ENCODE measurements at places on chromosomes 12 and 14.

- no peak for DNase-seq
Observed at GRCh38 chr12:124214574-124214973, 80.3 kb upstream of the RFLNA start.

DNA sequence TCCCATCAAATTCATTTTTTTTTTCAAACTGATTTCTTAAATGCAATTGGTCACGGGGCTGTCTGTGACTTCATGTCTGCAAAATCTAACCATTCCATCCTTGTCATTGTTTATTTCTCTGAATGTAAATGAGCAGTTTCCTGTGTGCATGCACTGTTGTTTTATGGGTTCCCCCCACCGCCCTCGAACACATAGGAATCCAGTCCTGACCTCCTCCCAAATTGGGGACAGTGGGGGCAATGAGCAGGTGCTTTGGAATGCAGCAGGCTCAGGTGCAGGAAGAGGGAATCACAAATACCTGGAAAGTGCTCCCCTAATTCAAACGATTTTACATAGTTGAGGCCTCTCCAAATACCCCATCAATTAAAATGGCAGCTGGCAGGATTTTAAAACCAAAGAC is 62.6 kb upstream of the ESRRB start:
- DNase-seq = no peak

DNA sequence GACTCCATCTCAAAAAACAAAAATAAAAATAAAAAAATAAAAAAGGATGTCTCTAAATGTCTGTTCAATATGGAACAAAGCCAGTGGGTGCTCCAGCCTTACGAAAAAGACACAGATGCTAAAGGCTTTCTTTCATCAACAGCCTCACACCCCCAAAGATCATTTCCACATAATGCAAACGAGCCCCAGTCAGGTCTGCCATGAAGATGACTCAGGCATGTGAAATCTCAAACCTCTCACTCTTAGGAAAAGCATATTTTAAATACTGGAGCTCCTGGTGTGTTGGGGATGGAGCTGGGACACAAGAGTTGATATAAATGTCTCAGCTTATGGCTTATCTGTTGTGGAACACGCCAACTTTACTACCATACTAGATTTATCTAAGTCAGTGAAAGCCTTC is 49.9 kb upstream of the PLXNC1 start:
- DNase-seq = no peak

DNA sequence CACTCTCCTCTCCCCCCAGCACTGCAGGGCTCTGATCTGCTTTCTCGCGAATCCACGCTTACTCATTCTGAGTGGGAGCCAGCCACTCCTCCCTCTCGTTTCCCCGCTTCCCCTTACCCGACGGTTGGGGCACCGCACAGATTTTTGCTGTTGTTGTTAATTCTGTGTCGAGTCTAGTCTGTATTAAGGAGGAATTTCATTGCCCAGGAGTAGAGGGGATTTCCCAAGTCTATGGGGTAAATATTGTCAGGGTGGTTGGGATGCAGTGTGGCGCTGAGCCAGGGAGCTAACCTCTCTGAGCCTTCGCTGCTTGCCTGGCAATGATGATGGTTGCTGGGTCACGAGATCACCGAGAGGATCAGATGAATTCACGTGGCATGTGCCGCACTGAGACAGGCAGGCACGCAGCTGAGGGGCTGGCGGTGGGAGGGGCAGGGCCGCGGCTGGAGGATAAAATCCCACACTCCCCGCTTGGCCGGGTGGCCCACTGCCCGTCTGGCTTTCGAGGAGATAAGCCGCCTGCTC is 18.5 kb downstream of the NCOR2 start:
- no peak for DNase-seq

GRCh38 chr14:77640756-77641533 is 24.5 kb upstream of the SPTLC2 start:
- DNase-seq = no peak

- no peak for DNase-seq
Observed at GRCh38 chr12:107677671-107678070, 7.9 kb upstream of the PWP1 start.

DNA sequence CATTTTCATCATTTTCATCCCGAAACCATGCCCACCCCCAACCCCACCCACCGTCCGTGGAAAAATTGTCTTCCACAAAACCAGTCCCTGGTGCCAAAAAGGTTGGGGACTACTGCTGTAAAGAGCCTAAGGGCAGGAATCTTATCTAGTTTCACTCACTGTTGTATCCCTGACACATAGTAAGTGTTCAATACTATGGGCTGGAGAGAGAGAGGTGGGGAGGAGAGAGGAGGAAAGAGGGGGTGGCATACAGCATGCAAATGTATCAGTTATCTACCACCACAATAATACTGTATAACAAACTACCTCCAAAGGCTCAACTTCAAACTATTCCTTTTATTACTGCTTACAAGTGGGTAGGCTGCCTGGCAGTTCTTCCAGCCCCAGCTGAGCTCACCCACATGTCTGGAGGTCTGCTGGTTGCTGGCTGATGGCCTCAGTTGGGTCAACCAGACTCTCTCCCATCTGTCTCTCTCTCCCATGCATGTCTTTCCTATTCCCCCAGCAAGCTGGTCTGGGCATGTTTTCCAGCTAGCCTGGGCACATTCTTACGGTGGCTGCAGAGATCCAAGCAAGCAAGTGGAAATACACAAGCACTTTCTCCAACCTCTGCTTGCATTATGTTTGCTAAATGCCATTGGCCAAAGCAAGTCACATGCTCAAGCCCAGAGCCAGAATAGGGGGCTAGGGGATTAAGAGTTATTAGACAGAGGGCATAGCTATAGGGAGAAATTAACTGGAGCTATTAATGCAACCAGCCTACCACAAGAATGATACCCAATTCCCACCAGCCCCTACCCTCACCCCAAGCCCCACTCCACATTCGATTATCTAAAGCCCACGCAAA is 31.6 kb upstream of the FICD start:
- no peak for DNase-seq

GRCh38 chr12:103841690-103842584 is 903 bp upstream of the NT5DC3 start:
- DNase-seq = no peak

DNA sequence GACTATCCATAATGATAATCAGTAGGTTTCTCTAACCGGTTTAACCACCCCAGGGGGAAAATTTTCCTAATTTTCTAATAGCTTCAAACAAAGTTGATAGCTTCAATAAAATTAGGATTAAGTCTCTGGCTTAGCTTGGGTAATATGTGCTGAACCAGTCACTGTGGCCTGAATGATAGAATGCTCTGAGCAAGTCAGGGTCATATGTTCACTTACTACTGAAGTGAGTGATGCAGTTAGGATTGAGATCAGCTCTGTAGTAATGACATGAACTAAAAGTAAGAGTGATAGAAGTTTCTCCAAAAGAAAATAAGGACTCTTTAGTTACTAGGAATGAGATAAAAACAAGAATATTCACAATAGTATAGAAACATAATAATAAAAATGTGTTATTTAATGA is 32.6 kb downstream of the ETNK1 start:
- no peak for DNase-seq

GRCh38 chr14:36827861-36828260 is 166.2 kb downstream of the PAX9 start:
- DNase-seq = no peak

DNA sequence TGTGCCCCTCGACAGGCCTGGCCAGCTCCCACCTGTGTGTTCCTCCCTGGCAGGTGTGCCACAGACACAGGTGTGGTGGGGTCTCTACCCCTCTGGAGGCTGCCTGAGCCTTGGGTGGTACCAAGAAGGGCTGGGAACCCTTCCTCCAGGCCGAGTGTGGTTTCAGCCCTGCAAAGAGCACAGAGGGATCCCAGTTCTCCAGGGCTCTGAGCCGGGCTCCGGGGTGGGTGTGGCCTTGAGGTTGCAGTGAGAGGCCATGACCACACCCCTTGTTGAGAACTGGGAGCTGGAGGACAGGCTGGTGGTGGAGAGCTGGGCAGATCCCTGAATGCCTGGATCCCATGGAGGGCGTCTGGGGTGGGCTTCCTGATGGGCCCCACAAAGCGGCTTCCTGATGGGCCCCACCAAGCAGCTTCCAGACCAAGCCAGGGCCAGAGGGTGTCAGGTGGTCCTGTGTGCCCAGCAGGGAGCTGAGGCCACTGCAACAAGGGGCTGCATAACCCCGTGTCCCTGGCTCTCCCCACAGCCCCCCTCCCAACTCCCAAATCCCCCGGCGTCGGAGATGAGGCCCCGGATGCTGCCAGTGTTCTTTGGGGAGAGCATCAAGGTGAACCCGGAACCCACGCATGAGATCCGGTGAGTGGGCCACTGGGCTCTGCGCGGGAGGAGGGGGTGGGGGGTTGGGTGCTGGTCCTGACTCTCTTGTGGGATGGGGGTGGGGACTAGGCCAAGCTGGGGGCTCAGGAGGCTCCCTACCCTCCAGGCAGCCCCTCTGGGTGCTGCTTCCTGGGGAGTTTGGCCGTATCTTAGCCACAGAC is 16.6 kb downstream of the RFLNA start:
- DNase-seq = no peak

- DNase-seq = no peak
Observed at GRCh38 chr12:45580356-45580969, 149.0 kb upstream of the ARID2 start.
